ENCODE measurements at places on chromosomes 7 and 10.

DNA sequence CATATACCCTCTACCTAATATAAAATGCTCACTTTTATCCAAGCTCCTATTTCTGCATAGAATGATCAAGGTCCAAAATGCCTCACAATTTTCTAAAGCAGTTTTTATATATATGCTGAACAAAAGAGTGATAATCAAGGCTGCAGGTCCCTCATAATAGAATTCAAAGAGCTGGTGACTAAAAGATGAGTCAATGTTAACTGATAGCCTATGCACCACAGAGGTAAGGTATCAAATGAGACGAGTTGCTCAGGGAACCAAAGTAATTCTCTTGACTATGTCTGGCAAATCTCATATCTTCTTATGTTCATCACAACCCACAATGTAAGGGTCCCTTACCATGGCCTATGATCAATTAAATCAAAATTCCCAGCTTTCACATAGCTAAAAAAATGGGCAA is 15.2 kb downstream of the PDZD8 start:
- DNase-seq, result no peak

- DNase-seq, result no peak
These were observed 90.3 kb downstream of the TRRAP start for GRCh38 chr7:98968621-98969020.

DNA sequence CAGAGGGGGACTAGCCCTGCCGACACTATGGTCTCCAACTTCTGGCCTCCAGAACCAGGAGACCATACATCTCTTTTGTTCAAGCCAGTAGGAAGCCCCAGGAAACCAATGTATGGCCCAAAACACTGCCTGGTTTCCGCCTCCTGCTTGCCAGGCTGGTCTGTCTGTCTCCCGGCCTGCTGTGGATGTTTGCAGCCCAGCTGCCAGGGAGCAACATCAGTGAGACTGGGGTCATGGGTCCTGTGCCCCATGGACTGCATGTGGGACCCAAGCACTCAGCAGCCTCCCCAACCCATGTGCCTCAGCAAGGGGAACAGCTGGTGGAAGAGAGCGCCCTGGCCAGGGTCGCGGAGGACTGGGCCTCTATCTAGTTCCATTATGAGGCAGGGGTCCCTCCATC is 33.4 kb upstream of the NUB1 start:
- DNase-seq, result no peak

DNA sequence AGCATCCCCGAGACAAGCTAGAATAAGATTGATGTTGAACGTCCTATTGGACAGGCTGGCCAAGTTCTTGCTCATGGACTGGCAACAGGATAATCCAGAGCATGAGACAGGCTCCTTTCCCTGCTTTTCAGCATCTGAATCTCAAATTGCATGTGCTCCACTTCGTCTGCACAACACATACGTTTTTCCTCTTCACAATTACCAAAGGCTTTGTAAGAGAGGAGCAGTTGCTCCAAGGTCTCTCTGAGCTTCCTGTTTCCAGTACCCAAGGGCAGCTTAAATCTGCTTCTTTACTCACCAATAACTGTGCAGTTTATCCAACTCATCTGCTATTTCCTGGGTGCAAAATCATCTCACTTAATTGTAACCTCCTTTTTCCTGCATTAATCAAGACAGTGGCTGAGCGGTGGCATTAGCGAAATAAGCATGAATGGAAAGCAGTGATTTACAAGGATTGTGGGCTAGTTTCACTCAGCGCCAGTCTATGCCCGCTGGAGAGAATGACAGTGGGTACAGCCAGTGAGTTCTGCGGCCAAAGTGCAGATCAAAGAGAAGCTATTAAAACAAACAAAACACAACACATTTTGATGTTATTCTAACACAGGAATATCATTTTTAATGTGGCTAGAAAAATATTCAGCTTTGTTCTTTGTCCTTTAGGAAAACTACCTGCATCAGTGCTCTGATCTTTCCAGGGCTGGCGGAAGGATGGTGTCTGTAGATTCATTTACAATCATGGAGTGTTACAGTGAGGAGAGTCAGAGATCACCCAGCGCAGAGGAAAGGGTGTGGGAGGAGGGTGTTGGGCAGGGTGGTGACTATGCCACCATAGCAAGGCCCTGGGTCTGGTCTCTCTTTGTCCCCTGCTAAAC is 79.8 kb downstream of the CHN2 start:
- no peak for DNase-seq

DNA sequence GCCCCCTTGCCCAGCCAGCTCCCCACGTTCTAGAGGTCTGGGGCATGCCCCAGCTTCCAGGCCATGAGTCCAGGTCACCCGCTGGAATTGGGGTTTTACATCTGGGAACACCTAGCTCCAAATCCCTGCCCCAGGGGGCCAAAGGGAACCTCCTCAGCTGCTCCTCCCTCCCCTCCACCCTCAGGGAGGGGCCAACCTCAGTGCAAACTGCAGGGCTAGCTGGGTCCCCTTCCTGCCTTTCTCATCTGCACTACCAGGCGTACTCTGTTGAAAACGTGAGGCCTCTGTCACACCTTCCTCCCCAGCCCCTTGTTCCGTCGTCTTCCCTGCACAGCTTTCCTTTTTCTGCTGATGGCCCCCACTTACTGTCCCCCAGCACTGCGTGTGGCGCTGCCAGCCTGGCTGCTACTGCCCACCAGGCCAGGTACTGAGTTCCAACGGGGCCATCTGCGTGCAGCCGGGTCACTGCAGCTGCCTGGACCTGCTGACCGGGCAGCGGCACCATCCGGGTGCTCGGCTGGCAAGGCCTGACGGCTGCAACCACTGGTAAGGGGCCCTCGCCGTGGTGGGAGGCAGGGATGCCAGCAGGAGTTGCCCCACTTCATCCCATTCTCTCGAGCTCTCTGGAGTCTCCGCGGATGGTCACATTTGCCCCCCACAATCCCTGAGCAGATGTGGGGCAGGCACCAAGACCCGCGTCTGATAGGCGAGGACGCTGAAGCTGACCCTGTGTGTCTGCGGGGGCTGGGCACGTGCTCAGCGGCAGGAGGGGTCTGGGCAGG is 24.7 kb upstream of the ZNF862 start:
- no peak for DNase-seq

DNA sequence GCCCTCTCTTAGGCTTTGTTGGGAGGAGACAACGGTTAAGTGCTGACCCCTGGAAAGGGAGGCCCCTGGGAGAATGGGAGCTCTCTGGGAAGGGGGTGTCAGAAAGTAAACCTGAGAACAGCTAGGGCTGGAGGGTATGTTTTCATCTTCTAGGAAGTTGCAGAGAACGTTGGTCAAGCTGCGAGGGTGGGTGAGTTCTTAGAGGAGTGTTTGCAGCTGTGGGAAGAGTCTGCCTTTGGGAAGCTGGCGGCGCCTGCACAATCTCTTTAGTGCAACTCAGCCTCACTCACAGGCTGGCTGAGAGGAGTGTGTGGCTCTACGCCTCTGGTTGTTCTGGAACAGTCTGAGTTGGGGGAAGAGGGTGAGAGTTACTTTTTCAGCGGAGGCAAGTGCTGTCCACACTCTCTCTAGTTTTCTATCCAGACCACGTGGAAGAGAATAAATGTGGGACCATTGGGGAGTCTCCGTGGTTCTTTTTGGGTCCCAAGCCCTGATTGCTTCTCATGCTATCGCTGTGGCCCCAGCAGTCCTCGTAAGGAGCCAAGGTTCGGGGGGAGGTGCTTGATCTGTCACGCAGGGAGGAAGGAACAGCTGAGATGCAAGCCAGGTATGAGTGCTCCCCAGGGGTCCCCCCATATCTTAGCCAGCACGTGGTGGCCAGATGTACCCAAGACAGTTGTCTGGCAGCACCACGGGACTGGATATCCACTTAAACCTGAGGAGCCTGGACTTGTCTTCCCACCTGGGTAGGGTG is 237.2 kb downstream of the BUB3 start:
- DNase-seq, result no peak

DNA sequence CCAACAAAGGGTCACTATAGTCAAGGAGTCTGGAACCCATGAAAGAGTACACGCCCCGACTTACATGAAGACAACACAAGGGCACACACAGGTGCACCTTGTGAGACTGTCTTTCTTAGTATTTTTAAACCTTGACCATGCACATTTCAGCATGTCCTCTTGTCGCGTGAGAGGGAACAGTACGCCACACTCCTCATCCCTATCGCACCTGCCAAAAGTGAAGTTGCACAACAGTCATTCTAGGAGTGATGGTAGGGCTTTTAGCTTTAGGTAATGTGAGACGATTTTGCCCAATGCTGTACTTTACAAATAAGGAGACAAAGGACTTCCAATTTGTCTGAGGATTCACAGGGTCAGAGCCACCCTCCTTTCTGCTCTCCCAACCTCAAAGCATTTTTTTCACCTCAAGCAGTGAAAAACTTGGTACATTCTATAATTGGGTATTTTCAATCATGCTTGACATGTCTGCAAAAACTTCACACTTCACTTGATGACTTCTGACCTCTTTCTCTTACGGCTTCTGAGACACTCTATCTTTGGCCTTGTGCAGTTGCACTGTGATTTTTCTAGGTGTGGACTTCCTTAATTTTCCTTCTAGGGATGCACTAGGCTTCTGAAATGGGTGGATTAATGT is 173.9 kb upstream of the GRB10 start:
- no peak for DNase-seq

- DNase-seq, result no peak
These were observed 59.2 kb downstream of the ANLN start for GRCh38 chr7:36448781-36449379.

GRCh38 chr10:4780782-4781181 is 45.2 kb upstream of the AKR1E2 start:
- peak; percentile 41 for DNase-seq

GRCh38 chr10:23804125-23804524 is 365.2 kb downstream of the OTUD1 start:
- no peak for DNase-seq

- DNase-seq, result peak; percentile 2
These were observed 254.4 kb upstream of the KLF14 start for GRCh38 chr7:130988443-130988842.

GRCh38 chr7:31056775-31057346 is 4.8 kb downstream of the ADCYAP1R1 start:
- DNase-seq, result peak; percentile 12

- no peak for DNase-seq
These were observed 81.2 kb downstream of the PAX2 start for GRCh38 chr10:100826661-100826982.

DNA sequence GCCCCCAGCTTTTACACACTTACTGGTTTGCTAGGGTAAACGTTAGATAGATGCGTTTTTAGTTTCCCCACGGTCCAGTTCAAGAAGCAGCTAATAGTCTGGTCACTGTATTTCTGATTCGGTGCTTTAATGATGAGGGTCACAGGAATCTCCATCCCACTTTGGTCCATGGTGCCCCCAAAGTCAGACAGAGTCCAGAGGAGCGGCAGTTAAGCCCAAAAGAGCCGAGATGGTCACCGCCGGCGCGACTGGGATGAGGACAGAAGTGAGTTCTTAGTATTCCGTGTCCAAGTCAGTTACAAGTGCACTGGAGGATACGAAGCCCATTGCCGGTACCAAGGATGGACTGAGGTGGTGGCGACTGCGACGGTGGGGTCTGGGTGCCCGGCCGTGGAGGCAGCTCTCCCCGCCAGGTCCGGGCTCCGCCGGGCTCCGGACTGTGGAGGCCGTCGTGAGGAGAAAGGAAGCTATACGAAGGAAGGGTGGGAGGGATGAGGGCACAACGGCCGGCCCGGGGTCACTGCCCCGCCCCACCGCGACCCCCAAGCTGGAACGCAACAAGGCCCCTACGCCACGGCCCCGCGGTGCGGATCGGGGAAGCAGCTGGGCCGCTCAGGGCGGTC is 663 bp downstream of the HERPUD2 start:
- peak; percentile 46 for DNase-seq

DNA sequence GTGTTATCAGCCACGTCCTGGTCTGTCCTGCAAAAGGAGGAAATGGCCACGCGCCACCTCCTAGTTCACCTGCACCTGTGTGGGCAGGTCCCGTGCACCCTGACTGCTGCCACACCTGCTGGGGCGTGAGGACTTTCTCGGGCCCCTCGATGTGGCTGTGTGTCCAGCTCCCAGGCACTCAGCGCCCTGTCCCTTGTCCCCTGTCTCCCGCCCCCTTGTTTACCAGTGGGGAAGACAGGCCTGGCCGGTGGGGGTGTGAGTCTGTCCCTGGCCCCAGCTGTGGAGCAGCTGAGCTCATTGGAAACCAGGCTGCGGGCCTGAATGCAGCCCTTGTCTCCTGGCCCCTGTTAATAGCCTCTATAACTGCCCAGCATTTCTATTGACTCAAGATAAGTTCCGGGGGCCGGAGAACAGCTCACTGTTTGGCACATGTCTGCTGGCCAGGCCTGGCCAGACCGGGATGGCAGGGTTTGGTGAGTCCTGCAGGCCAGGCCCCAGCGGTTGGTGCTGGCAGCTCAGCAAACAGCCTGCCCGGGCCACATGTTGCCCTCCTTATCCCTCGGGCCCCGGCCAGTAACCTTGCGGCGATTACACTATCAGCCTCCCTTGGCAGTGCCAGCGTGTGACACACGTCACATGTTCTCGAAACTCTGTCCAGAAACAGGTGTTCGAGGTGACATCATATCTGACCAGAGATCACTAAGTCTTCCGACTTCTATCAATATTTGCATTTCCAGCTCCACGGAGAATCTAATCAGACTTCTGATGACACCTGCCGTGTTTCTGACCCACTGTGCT is 52.1 kb downstream of the FOXL3 start:
- DNase-seq, result no peak

GRCh38 chr10:17910125-17910789 is 41.5 kb upstream of the SLC39A12 start:
- peak; percentile 87 for DNase-seq

DNA sequence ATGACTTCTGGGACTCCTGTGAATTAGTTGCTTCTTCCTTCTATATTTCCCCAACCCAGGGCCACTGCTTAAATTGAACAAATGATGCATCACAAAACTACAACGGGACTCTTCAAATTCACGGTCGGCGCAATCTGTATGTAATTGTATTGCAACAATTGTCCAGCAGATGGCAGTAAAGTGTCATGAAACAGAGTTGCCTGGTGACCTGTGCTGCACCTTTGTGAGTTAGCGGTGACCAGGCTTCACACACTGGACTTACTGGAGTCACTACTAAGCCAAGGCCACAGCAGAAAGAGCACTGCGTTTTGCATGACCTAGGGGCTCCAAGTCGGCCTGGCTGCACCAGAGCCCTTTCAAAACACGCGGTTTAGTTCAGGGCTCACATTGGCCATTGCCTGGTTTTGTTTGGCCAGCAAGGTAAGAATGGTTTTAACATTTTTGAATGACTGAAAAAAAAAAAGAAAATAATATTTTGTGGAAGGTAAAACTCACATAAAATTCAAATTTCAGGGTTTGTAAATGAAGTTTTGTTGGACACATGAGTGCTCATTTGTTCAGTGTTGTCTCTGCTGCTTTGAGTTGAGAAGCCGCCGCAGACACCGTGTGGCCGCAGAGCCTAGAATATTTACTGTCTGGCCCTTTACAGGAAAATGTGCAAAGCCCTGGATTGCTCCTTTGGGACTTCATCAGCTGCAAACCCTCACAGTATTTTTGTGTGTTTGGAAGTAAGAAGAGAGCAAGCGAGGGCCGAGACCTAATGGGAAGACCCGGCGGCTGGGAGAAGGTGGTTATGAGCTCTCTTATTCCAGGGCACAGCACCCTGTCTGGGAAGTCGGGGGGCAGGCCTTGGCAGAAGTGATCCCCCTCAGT is 23.2 kb upstream of the ZNF32 start:
- DNase-seq, result peak; percentile 70

DNA sequence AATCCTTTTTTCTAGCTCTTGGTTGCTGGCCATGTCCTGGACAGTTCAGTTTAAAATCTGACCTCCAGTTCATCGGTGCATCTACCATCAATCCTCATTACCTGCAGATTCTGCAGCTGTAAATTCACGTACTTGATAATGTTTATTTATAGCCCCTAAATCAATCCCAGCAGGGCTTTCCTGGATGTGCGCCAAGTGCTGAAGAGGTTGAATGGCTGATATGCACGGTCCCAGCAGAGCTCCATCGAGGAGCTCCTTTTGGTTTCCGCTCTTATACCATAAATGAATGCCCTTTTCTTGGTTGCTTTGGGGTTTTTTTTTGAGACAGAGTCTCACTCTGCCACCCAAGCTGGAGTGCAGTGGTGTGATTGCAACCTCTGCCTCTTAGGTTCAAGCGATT is 91.2 kb upstream of the CCZ1B start:
- peak; percentile 72 for DNase-seq
